ENCODE measurements at places on chromosomes 13 and 19. TPM values are rescaled to one million over a fixed set of nuclear protein-coding genes. Genes with fewer than 3 reads are reported as not detected.

- DNase-seq, result peak; percentile 48
Observed at GRCh38 chr13:93529961-93530360, 303.4 kb downstream of the GPC6 start.

DNA sequence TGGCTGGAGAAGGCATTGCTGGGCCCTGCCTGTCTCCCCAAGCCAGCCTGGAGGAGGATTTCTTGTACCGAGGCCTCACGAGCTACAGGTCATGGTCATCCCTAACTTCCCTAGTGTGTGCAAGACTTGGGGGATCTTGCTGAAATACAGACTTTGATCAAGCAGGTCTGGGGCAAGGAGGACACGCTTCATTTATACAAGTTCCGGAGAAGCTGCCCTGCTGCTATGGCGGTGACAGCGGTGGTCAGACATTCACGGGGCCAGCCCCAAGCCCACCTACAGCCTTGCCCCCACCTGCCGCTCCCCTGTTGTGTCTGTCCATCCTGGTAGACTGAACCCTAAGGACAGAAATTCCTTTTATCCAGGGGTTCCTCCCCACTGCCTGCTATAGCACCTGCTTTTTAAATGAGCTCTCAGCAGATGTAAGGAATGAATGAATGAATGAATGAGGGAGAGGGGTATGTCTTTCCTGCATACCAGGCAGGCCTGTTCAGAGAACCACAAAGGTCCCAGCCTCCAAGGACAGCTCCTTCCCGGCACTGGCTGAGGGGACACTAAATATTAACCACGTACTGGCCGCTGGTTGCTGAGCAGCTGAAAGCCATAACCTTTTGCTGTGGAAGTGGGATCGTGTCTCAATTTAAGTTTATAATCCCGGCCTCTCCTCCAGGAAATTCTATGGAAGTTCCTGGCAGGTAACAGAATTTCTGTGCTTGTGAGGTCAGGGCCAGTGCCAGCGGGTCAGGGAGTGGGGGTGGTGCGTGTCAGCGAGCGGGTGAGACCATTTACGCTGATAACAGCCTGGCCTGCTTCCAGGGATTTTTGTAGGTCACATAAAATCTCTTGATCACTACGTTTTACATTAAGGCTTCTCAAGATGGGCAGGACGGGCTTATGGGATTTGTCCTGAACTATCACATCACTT is 27.1 kb downstream of the TSSK6 start:
- DNase-seq, result peak; percentile 49

- DNase-seq, result no peak
Observed at GRCh38 chr13:39559847-39560246, 43.1 kb downstream of the LHFPL6 start.

The ZNF20 gene
- total RNA-seq, result 3.5 TPM

The ZNF610 gene
- 0.97 TPM for total RNA-seq

The LRFN3 gene
- total RNA-seq, result 3.5 TPM

GRCh38 chr13:36431204-36432105 is 840 bp upstream of the CCNA1 start:
- no peak for DNase-seq

GRCh38 chr19:10864538-10864899 is 6.8 kb upstream of the CARM1 start:
- DNase-seq, result peak; percentile 78

- DNase-seq, result no peak
Observed at GRCh38 chr19:4830768-4831265, 695 bp downstream of the TICAM1 start.

The LYPD4 gene
- total RNA-seq, result not detected

DNA sequence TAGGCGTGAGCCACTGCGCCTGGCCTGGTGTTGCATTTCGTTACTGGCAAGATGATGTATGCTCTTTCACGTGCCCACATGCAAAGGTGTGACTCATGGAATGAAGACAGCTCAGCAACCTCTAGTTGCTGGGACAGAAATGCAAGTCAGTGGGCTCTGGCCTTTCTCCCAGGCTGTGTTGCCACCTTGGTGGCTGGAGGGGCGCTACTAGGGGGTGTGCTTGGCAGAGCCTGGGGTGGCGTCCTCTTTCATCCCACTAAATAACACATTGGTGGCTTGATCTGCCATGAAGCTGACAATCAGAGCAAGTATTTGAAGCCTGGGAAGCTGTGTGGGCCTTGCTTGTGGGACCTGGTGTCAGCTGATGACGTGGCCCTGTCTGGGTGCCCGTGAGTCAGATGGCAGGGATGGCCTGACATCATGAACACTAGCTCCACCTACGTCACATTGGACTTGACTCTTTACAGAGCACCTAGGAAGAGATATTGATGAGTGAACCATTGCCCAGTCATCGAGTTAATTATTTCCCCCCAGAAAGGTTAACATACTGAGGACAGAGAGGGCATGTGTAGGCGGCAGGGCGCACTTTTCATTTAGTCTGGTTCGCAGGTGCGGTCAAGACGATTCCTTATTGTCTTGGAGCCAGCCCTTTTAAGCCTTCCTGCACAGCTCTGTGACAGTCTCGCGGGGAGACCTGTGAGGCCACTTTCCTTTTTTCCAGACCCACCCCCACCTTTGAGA is 154.2 kb downstream of the TM9SF2 start:
- no peak for DNase-seq

The CCDC61 gene
- 6.1 TPM for total RNA-seq

The CYP4F2 gene
- not detected for total RNA-seq
